AG08396 (cell line): ENCODE measurements at places on chromosomes 16 and 17.
A peak's percentile ranks its signal among the peaks of the same experiment; 100 is the strongest.

- no peak for DNase-seq
These were observed 56.9 kb upstream of the TEKT3 start for GRCh38 chr17:15398291-15398690.

DNA sequence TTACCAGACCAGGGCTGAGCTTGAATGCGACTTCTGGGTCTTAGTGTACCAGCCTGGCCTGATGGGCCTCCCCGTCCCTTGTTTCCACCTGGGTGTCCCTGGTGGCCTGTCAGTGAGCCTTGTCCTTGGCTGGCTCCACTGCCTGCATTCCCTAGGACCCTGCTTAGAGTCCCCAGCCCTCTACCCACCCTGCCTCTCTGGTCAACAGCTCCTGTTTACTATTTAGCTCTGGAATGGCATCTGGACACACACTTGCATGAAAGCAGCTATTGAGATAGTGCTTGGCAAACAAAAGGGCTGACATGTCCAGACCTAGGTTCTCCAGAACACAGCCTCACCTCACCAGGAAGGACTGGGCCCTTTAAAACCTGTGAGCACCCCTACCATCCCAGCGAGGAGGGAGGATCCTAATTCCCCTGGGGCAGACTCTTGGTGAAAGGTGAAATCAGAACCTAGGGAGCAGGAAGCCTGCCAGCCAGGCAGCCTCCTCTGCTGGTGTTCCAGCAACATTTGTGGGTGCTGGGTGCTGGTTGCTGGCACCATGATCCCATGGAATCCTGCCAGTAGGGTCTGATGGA, 38.8 kb downstream of the RAI1 start:
- no peak for DNase-seq

GRCh38 chr16:51327001-51327400, 175.9 kb upstream of the SALL1 start:
- DNase-seq = peak; percentile 19

- DNase-seq = no peak
These were observed 6.0 kb upstream of the DNAI2 start for GRCh38 chr17:74267987-74268499.

GRCh38 chr16:67888331-67888730, 3.6 kb downstream of the NRN1L start:
- DNase-seq = no peak

GRCh38 chr16:89345642-89346150, 128.2 kb downstream of the ZNF778 start:
- no peak for DNase-seq

DNA sequence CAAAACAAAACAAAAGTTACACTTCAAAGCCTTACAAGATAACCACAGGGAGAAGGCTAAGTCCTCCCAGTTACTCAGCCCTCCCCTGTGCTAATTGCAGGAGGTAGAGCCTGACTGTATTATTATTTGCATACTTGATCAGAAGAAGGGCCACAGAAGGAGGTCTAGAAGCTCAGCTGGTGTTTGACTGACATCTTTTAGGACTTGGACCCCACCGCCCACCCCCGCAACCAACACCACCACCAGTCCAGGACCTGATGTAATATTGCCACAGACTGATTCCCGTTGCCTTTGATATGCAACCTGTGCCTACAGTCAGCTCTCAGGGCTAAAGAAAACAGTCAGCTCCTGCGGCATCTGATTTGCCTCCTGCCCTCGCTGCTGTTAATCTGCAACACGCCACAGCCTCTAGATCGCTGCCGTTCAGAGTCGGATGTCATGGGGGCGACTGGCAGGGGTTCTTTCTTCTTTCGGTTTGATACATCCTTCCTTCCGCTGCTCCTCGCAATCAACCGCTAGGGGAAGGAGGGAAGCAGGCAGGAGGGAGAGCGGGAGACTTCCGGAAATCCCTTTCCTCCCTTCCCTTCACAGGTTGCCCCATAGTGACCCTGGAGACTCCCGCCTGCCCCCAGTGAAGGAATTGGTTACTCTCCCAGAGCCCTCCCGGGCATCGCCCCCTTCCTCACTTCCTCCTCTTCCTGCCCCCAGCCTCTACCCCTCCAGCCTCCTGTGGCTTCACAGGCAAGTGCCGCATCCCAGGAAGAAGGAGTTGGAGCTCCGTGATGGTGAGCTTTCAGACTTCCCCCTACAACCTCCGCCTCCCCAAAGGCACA, 90.5 kb upstream of the SOX9 start:
- peak; percentile 71 for DNase-seq

- peak; percentile 23 for DNase-seq
These were observed 48.5 kb upstream of the RBFOX3 start for GRCh38 chr17:79659376-79659775.
